Stimulated activated CD4-positive, alpha-beta T cell treated with anti-CD3 and anti-CD28 coated beads, Interleukin-15, amount 100 ng/mL, for 1 hour (primary cell): ENCODE measurements at places on chromosomes 4 and X.

DNA sequence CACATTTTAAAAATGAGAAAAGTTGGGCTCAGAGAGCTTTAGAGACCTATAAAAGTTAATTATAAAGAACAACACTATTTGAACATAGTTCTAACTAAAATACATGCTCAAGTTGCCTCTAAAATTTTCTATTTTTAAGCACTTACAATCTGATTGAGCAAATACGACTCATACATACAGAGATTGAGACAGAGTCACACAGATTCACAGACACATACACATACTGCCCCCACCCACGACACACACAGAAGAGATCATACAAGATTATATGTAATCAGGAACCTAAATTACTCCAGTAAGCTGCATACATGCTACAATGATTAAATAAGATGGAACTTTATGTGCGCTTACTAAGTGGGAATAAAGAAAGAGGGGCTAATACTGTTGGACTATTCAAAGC is 2.7 kb upstream of the ASB5 start:
- DNase-seq: no peak

- no peak for DNase-seq
Measured at GRCh38 chr4:141853091-141853764, 216.8 kb downstream of the IL15 start.

GRCh38 chr4:148445071-148445859 is 3.1 kb upstream of the NR3C2 start:
- peak; percentile 61 for DNase-seq

DNA sequence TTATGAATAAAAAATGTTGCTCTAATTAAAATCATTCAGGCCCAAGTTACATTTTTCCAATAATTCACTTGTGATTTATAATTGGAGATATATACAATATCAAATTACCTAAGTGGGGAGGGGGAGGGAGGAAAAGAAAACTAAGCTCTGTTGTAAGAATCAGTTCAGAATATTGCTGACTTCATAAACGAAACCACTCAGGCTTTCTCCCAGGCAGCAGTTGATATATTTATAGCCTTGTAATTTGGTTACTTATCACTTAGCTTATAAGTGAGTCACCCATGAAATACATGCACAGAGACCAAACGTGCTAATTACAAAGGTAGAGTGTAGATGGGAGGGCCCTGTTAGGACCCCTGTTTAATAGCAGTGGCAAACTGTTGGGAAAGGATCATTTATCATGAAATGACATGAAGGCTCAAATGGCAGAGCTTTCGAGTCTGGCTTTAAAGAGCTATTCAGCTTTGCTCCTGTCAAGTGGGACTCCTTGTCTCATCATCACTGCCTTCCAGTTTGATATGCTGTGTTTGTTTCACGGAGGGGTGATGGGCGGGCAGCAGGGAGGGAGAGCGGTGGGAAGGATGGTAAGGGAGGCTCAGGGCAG is 105.6 kb upstream of the PGRMC2 start:
- DNase-seq: no peak

DNA sequence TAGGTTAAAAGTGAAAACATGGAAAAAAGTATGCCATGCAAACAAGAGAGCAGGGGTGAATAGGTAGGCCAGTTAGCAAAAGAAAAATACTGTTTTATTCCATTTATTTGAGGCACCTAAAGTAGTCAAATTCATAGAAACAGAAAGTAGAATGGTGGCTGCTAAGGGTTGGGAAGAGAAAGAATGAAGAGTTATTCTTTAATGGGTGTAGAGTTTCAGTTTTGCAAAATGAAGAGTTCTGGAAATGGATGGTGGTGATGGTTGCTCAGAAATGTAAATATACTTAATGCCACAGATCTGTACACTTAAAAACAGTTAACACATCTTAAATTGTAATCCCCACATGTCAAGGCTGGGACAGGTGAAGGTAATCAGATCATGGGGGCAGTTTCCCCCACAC is 29.7 kb downstream of the PARM1 start:
- no peak for DNase-seq

GRCh38 chr4:142202404-142203332 is 566.3 kb downstream of the IL15 start:
- no peak for DNase-seq

DNA sequence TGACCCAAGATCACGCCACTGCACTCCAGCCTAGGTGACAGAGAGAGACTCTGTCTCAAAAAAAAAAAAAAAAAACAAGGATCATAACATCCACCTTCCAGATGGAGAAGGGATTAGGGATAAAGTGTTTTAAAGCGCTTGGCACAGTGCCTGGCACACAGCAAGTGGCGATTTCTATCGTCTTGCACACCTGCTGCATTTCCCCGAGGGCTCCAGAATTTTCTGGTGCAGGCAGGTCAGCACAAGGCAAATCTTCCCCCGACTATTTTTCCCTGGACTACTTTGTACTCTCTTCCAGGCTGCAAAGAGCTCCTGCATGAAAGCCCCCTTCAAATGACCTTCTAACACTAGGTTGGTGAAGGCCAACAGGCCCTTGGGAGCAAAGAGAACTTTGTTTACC is 57.3 kb downstream of the APBB2 start:
- no peak for DNase-seq

GRCh38 chr4:96356591-96357370 is 516.9 kb downstream of the PDHA2 start:
- no peak for DNase-seq

DNA sequence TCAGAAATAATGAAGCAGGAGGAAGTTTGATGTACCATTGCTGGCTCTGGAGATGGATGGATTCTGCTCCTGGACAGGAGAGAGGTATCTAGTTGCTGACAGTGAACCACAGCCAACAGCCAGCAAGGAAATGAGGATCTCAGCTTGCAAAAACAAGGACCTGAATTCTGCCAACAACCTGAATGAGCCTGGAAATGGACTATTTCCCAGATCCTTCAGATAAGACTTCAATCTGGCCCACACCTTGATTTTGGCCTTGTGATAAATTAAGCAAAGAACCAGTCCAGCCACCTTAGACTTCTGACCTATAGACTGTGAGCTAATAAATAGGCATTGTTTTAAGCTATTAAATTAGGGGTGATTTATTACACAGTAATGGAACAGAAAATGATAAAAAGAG is 220.3 kb downstream of the ADAMTS3 start:
- DNase-seq: no peak

DNA sequence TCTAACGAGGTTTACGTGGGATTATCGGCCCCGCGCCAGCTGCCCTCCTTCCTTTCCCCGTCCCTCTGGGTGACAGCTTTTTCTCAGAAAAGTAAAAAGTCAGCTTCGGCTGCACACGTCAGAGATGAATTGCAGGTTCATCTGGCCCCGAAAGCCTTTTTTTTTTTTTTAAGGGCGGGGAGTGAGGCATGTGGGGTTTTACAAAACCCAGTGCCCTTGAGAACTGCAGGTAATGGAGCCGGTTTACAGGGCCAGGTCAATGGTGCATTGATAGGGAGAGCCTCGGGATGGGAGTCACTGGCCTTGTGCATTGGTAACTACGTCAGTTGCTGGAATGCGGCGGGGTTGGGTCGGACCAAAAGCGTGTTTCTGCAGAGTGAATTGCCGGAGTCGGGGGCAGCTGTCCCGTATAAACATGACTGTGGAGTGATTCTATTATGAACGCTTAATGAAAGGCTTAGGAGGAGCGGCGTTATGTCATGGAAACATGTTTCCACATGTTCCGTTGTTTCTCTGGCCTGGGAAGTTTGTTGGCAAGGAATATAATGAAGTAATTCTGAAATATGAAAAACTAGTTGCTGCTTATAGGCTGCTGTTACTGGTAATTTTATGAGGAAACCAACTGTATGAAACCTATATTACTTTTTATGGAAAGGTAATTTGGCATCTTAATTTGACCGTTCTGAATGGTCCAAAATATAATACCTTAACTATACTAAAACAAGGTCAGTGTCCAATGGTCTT is 1.1 kb downstream of the HSPA4L start:
- DNase-seq: no peak

GRCh38 chrX:134580907-134581306 is 77.4 kb downstream of the PLAC1 start:
- no peak for DNase-seq

GRCh38 chr4:71126719-71127118 is 133.3 kb downstream of the DCK start:
- no peak for DNase-seq

DNA sequence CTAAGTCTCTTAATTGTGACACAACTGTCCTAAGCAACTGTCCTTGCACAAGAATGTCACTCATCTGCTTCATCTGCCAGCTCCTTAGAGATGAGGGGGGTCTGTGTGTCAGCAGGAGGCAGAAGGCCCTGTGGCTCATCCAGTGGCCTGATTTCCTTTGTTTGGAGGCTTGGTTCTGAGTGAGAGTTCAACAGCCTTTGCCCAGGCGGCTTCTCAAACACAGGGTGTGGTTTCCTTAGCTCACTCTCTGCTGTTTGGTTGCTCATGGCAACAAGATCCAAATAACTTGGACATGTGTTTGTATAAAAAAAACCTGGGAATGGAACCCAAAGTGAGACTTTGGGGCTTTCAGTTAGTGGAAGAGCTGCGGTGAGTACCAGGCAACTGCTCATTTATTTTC is 46.6 kb downstream of the MAP7D3 start:
- no peak for DNase-seq

- no peak for DNase-seq
Measured at GRCh38 chrX:69143530-69143929, 21.7 kb downstream of the PJA1 start.

GRCh38 chrX:86066998-86067397 is 19.6 kb upstream of the CHM start:
- no peak for DNase-seq

- no peak for DNase-seq
Measured at GRCh38 chr4:141792164-141792563, 155.8 kb downstream of the IL15 start.

GRCh38 chr4:82524570-82525152 is 37.1 kb downstream of the TMEM150C start:
- no peak for DNase-seq

GRCh38 chrX:139196890-139197289 is 333.6 kb upstream of the F9 start:
- no peak for DNase-seq

GRCh38 chrX:4181782-4182407 is 468.4 kb upstream of the PRKX start:
- DNase-seq: no peak

- no peak for DNase-seq
Measured at GRCh38 chr4:171629182-171629581, 184.0 kb upstream of the GALNTL6 start.

- no peak for DNase-seq
Measured at GRCh38 chrX:47482065-47482511, 934 bp downstream of the ZNF41 start.

DNA sequence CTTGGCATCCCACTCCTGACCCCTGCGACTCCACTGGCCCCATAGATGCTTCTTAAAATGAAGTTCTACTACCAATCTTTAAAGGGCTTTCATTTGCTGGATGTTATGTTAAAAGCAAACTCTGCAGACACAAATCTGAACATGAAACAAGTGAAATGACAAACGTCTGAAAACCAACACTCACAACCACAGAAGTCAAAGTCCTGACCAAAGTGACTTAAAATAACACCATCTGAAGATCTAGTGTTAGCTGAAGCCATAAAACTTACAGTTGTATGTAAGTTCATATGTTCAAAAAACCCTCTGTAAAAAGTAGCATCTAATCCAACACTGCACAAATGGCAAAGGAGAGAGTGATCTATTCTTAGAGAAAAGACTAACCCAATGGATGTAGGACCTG is 178.7 kb downstream of the SH3KBP1 start:
- no peak for DNase-seq

DNA sequence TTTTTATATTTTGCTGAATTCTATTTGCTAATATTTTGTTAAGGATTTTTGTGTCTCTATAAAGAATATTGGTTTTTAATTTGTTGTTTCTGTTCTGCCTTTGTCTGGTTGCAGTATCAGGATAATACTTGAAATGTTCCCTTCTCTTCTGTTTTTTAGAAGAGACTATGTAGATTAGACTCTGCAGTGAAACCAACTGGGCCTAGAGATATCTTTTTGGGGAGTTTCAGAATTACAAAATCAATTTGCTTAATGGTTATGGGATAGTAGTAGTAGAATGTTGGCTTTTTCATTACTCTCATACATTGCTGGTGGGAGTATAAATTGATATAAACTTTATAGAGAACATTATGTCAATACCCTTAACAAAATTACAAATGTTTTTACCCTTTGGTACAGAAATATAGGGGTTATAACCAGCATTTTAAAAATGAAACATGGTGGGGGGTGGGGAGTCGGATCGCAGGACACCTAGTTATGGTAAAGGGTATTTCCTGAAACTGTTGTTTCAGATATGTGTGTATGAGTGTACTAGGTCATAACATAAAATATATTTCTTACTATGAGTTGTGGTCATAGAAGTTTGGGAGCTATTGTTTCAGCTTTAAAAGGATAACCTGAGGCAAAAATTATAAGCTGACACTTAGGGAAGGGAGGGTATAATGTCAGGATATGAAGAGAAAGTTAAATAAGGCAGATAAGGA is 29.0 kb downstream of the CLOCK start:
- DNase-seq: no peak

GRCh38 chr4:139142087-139142486 is 34.9 kb downstream of the ELF2 start:
- DNase-seq: no peak

- DNase-seq: no peak
Measured at GRCh38 chr4:186037692-186038658, 31.0 kb upstream of the TLR3 start.

GRCh38 chr4:5991405-5991804 is 26.8 kb downstream of the C4orf50 start:
- DNase-seq: no peak

GRCh38 chr4:112378243-112378620 is 81.1 kb downstream of the ALPK1 start:
- no peak for DNase-seq

- no peak for DNase-seq
Measured at GRCh38 chrX:103586314-103586646, 965 bp downstream of the TCEAL4 start.

DNA sequence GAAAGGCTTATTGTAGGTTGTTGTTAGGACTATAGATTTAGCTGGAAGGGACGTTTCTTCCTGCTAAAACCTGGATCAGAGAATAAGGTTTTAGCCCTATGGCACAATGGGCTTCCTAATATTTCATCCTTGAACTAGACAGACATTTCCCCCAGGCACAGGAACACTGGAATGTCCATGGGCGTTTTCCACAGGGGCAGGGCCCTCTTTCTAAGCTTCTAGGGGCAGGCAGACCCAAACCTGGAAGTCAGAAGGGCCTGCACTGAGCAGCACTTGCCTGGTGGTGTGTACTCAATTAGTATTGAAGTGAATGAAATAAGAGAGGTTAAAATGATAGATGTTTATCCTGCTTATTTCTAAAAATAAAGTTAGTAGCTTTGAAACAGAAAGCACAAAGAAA is 41.1 kb downstream of the CASP6 start:
- no peak for DNase-seq

GRCh38 chrX:50456712-50457484 is 13.7 kb downstream of the DGKK start:
- DNase-seq: no peak

- no peak for DNase-seq
Measured at GRCh38 chr4:20615486-20616260, 84.6 kb upstream of the PACRGL start.
